ENCODE measurements at places on chromosomes 5 and 9. TPM values are rescaled to one million over a fixed set of nuclear protein-coding genes. Genes with fewer than 3 reads are reported as not detected.

Gene CBY3
- 0.68 TPM for total RNA-seq

Gene LECT2
- total RNA-seq, result not detected

Gene PROB1
- total RNA-seq, result 6.2 TPM

Gene PCDHAC1
- total RNA-seq, result not detected

Gene NRG2
- 0.14 TPM for total RNA-seq

- DNase-seq, result no peak
These were observed 8.5 kb downstream of the LCN9 start for GRCh38 chr9:135671591-135672041.

DNA sequence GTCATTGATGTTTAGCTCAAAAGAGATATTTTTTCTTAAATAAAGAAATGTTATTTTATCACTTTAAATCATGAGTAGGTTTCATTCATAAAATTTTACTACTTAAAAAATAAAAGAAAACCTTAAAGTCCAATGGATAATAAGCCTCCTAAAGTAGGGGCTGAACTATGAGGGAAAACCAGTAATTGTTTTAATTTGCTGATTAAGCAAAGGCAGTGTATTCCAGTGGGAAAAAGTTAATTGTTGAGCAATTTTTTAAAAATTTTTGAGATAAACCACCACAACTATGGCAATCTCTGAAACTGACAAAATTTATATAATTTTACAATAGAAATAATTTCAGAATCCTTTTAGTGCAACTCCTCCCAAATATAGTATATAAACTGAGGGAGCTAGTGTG, 195.0 kb downstream of the FBXO4 start:
- no peak for DNase-seq

- no peak for DNase-seq
These were observed 42.4 kb downstream of the SRFBP1 start for GRCh38 chr5:122004201-122004600.

- DNase-seq, result no peak
These were observed 307.3 kb upstream of the MPDZ start for GRCh38 chr9:13586587-13587374.

DNA sequence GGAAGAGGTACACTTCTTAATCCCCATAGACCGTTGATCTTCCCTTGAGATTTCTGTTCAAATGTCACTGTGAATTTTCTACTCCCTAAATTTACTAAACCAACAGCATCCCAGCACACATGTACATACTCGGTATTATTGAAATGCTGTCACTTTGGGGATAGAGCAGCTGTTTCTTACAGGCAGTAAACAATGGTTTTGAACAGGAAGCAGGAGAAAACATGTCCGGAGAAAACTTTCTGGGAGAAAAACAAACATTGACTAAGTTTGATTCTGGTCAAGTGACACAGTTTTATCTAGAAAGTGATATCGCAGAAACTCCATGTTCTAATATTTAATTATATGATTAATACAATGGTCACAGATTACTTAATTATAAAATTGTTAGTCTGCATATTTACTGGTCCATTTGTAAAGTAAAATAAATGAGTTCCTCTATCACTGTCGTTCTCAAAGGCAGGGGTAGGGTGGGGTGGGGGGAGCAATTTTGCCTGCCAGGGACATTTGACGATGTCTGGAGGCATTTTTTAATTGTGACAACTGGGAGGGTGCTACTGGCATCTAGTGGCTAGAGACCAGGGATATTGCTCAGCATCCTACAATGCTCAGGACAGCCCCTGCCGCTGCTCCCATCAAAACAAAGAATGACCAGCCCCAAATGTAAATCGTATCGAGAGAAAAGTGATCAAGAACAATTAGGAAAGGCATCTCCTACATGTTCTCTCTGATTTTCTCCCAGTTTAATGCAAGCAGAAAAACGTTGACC, 12.2 kb downstream of the TAS2R1 start:
- no peak for DNase-seq

- DNase-seq, result no peak
These were observed 36.1 kb upstream of the RANBP6 start for GRCh38 chr9:6051511-6051950.

GRCh38 chr5:80975065-80975464, 14.9 kb downstream of the RASGRF2 start:
- no peak for DNase-seq

DNA sequence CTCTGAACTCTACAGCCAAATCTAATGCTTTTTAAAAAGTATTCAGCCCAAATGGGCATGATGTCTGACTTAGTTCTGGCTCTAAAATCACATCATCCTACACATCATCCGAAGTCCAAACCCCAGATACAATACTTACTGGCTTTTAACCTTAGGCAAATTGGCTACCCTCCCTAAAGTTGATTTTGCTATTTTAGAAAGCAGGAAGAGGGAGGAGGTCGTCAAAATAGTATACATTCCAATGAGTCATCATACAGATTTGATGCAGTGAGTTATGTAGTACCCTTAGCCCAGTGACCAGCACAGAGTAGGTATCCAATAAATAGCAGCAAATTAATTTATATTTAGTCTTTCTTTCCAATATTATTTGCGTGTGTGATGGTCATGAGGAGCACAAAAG, 582.0 kb upstream of the TUSC1 start:
- DNase-seq, result no peak

DNA sequence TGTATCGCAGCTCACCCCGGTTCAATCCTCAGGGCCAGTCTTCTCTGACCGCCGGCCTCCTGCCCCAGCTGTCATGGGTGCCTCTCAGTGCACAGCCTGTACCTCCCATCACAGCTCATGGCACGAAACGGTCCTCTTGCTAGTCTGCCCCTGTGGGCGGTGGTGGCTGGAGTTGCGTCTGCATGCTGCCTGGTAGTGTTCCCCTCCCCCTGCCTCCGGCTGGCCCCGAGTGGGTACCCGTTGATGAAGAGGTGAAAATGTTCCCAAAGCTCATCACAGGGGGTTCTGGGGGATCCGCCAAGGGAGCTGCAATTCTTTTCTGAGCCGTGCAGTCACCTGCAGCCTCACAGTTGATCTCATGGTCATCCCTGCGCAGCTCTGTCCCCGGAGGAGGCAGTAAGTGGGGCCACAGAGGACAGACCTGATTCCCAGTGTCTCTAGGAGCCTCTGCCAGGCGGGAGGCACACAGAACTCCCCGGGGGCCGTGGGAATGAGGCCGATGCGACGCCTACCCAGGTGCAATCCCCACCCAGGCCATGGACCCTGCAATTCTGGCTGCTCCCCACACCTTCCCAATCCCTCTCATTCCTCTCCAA, 34.7 kb upstream of the FIBCD1 start:
- no peak for DNase-seq

DNA sequence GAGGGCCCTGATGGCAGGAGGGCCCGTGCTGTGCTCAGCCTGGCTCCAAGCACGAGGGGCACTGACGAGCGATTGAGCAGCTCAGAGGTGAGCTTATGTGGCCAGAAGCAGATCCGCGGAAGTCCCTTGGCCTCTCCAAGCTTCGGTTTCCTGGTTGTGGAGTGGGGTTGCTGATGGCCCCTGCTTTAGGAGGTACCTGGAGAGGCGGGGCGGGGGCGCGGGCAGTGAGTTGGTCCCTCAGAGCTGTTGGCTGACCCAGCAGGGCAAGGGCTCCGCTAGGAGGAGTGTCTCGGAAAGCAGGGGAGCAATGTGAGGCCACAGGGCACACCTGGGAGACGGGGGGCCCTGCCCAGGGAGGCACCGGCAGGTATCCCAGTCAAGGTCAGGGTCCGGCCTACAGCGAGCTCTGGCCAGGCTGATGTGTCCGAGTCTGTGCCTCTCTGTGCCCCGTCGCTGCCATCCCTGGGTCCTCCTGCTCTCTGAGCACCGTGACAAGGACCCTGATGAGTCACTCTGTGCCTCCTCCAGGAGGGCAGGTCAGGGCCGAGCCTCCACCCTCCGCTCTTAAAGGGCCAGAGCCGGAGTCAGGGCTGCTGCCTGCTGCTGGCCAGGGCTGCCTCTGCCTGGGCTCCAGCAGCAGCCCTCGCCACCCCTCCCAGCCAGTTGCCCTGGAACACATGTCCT, 14.8 kb downstream of the NCS1 start:
- DNase-seq, result no peak

Measured in activated naive CD8-positive, alpha-beta T cell treated with anti-CD3 and anti-CD28 coated beads for 36 hours (primary cell).